Thymus (tissue), 14 donors: ENCODE measurements at places on chromosomes 7 and 10.

- H3K4me1 ChIP-seq: peaks cover 19% of the 10 kb centered on the region
- no peak for DNase-seq
- H3K27ac ChIP-seq: no peak overlapping the region
- H3K36me3 ChIP-seq: no peaks in the 10 kb centered on the region
- no peaks in the 10 kb centered on the region for H3K27me3 ChIP-seq
Measured at GRCh38 chr10:4067931-4068561, 283.0 kb upstream of the KLF6 start.

DNA sequence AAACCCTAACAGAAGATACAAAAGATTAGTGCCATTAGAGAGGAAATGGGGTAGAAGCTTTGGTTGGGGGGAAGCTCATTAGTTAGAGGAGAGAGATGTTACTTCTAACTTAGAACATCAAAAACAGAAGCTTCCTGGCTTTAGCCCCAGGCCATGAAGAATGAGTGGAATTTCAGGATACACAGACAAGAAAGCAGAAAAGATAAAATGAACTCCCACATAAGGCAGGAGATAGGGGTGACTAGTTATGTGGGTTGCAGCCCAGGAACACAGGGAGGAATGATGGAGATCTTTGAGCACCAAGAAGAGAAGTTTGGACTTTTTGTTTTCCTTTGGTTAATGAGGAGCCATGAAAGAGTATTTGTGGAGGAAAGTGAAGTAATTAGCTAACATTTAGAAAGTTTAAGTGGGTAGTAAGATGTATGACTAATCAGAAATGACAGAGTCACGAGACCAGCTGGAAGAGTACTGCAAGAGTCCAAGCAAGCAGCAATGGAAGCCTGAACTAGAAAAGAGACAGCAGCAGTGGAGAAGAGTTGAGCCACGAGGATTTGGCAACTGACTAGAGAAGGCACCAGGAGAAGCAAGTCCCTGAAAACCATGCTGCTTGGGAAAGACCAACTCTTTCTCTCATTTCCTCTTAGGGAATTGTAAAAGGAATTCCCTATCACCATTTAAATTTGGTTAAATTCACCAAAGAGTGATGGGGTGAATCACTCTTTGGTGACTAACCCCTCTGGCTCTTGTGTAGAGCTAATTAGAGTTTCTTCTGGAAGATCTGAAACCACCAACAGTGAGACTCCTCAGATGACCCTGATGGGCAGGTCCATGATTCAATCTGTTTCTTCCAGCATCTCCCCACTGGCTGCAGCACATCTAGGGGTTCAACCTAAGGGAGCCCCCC, 131.9 kb downstream of the KCNMA1 start:
- DNase-seq: no peak
- no peaks in the 10 kb centered on the region for H3K36me3 ChIP-seq
- H3K4me1 ChIP-seq: no peaks in the 10 kb centered on the region

DNA sequence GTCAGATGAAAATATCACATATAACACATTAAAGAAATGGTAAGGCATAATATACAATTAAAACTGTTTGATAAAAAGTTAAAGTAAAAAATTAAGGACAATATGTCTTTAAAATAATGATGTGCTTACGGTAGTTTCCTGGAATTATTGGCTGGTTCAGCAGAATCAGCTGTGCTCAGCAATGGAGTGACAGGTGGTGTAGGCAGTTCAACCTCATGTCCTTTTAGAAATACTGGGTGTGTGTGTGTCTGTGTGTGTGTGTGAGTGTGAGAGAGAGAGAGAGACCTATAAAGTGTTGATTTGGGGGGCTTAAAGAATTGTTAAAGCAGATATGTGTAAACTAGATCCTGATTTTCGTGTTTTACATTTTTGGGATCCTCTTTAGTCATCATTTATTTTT, 141.2 kb downstream of the ADAM22 start:
- no peaks in the 10 kb centered on the region for H3K4me1 ChIP-seq
- DNase-seq: no peak
- H3K27me3 ChIP-seq: no peaks in the 10 kb centered on the region

DNA sequence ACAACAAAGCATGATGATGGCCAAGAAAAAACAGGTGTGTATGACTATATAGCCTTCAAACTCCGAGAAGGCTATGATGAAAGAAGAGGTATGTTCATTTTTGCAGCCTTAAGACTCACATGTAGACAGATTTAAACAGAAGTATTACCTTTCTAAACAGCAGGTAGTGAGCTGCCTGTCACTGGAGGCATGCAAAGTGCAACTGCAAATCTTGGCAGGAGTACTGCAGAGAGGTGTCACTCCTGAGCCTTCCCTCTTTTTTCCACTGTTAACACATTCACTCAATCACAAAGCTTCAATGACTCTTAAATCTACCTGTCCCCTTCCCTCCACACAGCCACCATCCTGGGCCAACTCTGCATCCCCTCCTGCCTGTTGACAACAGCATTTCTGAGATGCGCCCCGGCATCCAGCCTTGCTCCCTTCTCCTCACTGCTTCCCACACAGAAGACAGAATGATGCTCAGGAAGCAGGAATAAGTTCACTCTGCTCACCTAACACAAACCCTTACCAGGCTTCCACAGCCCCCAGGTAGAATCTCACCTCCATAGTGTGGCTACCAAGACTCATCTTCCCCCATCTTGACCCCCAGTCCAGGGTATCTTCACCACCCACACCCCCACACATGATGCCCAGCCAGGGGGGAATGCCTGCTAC, 161.9 kb upstream of the ZMIZ1 start:
- H3K36me3 ChIP-seq: no peaks in the 10 kb centered on the region
- no peaks in the 10 kb centered on the region for H3K27me3 ChIP-seq
- H3K4me3 ChIP-seq: no peak overlapping the region
- H3K27ac ChIP-seq: no peak overlapping the region
- DNase-seq: no peak

DNA sequence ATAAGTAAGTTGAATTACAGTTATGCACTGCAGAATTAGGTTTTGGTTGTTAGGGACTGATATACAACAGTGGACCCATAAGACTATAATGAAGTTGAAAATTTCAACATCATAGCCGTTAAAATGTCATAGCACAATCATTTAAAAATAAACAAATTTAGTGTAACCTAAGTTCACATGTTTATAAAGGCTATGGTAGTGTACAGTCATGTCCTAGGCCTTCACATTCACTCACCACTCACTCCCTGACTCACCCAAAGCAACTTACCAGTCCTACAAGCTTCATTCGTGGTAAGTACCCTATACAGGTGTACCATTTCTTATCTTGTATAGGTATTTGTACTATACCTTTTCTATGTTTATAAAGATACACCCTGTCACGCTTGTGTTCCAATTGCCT, 113.7 kb downstream of the RAB11FIP2 start:
- DNase-seq: no peak
- H3K27me3 ChIP-seq: no peaks in the 10 kb centered on the region
- no peaks in the 10 kb centered on the region for H3K36me3 ChIP-seq

- H3K27ac ChIP-seq: no peak overlapping the region
- no peak overlapping the region for H3K4me3 ChIP-seq
- DNase-seq: no peak
- H3K4me1 ChIP-seq: no peaks in the 10 kb centered on the region
Measured at GRCh38 chr7:80634505-80634904, 3.9 kb upstream of the CD36 start.

GRCh38 chr10:114754445-114755320, 66.9 kb upstream of the FHIP2A start:
- DNase-seq: no peak
- H3K27me3 ChIP-seq: no peaks in the 10 kb centered on the region
- no peaks in the 10 kb centered on the region for H3K36me3 ChIP-seq
- no peak overlapping the region for H3K4me3 ChIP-seq

DNA sequence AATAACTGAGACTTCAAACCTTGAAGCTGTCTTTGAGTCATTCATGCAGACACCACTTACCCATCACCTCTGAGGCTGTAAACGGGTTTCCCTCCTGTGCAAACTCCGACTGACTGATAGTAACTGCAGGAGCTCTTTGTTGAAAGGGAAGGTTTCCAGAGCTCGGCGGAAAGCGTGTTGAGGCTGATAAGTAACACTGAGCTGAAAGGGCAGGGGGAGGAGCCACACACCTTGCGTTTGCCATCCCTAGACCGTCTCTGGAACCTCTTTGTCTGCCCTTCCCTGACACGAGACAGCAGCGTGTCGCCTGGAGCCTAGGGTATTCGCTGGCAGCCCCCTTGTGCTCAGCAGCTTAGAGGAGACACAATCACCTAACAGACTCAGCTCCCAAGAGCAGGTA, 134.0 kb downstream of the PAXIP1 start:
- no peaks in the 10 kb centered on the region for H3K4me1 ChIP-seq
- H3K36me3 ChIP-seq: no peaks in the 10 kb centered on the region
- no peak overlapping the region for H3K27ac ChIP-seq
- no peaks in the 10 kb centered on the region for H3K27me3 ChIP-seq
- DNase-seq: no peak

DNA sequence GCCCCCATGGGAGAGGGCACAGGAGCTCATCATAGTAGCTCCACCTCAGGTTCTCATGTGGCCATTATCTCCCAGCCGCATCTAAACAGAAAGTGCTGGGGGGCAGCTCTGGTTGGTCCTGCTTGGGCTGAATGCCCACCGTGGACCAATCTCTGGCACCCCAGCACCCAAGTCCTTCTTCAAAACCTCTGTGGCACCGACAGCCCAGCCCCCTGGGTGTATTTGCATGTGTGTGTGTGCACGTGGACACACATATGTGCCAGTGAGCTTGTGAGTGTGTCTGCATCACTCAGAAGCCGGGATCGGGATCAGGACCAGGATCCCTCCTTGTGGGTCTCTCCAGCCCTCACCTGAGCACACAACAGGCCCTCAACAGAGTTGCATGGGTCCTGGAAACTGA, 68.2 kb downstream of the ALOX5 start:
- H3K27me3 ChIP-seq: no peaks in the 10 kb centered on the region
- peaks cover 29% of the 10 kb centered on the region for H3K4me1 ChIP-seq
- no peaks in the 10 kb centered on the region for H3K36me3 ChIP-seq
- no peak overlapping the region for H3K4me3 ChIP-seq
- no peak for DNase-seq
